ENCODE measurements at places on chromosomes 12 and 14.

- DNase-seq, result no peak
These were observed 22.4 kb downstream of the NFYB start for GRCh38 chr12:104115587-104115975.

DNA sequence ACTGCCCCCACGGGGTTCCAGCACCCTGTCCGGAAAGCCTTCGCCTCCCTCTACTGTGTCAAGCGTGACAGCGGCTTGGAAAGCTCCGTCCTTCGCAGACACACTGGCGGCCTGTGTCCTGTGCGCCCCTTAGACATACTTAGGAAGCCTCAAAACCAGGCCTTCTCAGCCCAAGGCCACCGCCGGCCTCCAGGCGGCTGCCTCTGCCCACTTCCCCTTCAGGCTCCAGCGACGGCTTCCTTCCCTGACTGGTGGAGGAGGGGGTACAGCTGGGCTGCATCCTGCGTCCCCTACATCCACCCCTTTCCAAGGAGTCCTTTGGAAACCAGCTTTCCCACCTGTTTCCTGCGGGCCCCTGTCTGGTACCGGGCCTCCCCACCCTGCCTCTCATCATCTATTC, 2.5 kb upstream of the CACNA2D4 start:
- DNase-seq, result no peak

GRCh38 chr14:32800320-32800719, 138.4 kb upstream of the NPAS3 start:
- DNase-seq, result no peak

GRCh38 chr12:31008241-31008761, 65.4 kb upstream of the DDX11 start:
- DNase-seq, result no peak

DNA sequence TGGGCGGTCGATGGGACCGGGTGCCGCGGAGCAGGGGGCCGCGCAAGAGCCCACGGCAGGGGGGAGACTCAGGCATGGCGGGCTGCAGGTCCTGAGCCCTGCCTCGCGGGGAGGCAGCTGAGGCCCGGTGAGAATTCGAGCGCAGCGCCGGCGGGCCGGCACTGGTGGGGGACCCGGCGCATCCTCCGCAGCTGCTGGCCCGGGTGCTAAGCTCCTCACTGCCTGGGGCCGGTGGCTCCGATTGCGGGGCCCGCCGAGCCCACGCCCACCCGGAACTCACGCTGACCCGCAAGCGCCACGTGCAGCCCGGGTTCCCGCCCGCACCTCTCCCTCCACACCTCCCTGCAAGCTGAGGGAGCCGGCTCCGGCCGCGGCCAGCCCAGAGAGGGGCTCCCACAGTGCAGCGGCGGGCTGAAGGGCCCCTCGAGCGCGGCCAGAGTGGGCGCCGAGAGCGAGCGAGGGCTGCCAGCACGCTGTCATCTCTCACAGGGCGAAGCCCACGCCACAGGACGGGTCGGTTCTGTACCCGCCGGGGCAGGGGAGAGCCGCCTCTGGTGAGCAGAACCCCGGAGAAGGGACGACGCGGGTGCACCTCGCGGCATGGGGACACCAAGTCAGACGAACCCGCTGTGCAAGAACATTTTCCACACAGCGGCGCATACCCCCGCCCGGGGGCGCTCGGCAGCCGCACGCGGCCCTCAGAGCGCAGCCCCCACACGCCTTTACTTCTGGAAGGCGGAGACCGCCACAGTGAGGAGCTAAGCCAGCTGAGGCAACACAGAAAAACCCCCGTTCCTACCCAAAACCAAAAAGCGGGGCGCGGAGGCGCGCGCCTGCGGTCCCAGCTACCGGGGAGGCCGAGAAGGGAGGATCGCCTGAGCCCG, 1.2 kb upstream of the SIVA1 start:
- no peak for DNase-seq

DNA sequence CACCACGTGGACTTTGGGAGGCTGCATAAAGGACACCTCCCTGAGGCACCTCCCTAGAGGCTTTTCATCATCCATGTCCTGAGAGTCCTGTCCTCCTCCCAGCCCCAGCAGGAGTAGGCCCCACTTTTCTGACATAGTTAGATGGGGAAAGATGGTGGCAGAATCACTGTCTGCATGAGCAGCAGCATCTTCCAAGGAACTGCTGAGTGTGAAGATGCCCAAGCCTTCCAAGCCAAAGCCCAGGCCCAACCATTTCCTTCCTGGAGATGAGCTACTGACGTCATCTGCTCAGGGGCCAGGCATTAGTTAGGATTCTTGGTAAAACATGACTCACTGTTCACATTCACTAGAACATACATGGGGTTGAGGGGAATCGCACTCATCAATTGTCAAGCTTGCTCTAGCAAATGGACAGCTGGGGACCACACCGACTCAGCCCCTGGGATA, 37.3 kb downstream of the VDR start:
- DNase-seq, result no peak

GRCh38 chr12:49540229-49541139, 1.7 kb downstream of the KCNH3 start:
- DNase-seq, result no peak

- DNase-seq, result no peak
These were observed 5.5 kb upstream of the GPR19 start for GRCh38 chr12:12701457-12701856.

DNA sequence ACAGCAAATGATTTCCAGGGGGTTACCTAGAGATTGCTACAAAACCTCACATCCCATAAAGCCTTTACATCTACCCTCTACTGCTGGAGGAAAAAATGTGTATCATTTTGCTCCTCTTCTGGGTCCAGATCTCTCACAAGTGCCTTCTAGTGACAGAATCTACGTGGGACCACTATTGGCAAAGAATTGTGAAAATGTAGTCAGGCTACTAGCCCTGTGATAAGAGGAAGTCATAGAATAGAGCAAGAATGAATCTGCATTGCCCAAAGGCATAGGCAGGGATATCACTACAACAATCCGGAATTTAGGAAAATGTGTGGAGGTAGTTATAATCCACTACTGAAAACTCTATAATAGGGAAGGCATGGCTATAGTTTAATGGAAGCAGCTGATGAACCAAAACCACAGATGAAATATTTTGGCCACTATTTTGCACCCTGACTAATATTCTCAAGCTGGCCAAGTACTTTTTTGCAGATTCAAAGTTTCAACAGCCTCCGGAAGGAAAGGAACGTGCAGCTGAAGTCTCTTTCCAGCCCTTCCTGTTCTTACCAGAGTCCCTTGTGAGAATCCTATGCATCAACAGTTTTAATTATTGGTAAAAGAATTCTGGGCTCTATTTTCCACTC, 176.8 kb downstream of the PHLDA1 start:
- DNase-seq, result no peak

GRCh38 chr12:65532764-65533163, 254.3 kb downstream of the MSRB3 start:
- no peak for DNase-seq

GRCh38 chr12:71447691-71448132, 8.1 kb downstream of the LGR5 start:
- no peak for DNase-seq
